ENCODE measurements at places on chromosomes 7 and 10.

DNA sequence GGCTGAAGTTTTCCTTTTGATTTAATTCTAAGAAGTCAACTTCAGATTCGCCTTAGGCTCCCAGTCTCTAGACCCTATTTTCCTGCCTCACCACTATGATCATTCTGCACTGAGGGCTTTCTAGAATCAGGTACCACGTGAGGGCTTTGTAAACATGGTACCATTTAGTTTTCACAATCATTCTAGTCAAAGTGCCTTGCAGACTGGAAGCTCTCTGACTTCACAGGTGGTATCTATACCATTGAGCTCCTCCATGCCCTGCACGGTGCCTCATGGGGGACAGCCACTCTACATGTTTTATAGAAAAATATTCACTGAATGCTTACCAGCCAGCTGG lies 106.5 kb downstream of the ABLIM1 start:
- peak; percentile 35 for DNase-seq

GRCh38 chr7:4998910-4999309 lies 39.9 kb upstream of the MMD2 start:
- no peak for DNase-seq

GRCh38 chr10:125816548-125816947 lies 6.5 kb downstream of the UROS start:
- DNase-seq = no peak

- DNase-seq = no peak
Observed at GRCh38 chr7:154423231-154423630, 371.0 kb downstream of the DPP6 start.

GRCh38 chr10:3107426-3107961 lies 40.1 kb downstream of the PFKP start:
- DNase-seq = no peak
